ENCODE measurements at places on chromosomes 11 and 22.

GRCh38 chr11:128708660-128709059 lies 14.8 kb downstream of the FLI1 start:
- no peak for DNase-seq

DNA sequence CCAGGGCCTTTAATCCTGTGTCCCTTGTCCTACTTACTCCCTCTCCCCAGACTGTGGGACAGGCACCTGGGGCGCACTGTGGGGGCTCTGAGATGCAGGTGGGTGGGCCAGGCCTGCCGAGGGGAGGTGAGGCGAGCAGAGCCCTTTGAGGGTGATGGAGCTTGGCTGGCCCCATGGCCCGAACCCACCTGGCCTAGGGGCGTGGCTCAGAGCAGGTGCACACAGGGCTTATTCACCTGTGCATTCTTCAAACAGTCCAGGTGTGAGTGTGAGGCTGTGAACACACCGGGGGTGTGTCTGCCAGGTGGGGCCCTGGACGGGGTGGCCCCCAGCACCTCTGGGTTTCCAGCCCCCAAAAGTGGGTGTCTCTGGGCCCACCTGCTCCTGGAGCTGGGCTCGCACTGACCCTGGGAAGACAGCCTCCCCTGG lies 9.0 kb upstream of the MUC5AC start:
- no peak for DNase-seq

GRCh38 chr11:76030968-76031590 lies 175.2 kb downstream of the WNT11 start:
- no peak for DNase-seq

- no peak for DNase-seq
These were observed 952.5 kb downstream of the OPCML start for GRCh38 chr11:132579634-132580327.

GRCh38 chr22:38751422-38752346 lies 4.1 kb downstream of the SUN2 start:
- DNase-seq = peak; percentile 87

- DNase-seq = no peak
These were observed 3.5 kb downstream of the ARRB1 start for GRCh38 chr11:75347781-75348566.

DNA sequence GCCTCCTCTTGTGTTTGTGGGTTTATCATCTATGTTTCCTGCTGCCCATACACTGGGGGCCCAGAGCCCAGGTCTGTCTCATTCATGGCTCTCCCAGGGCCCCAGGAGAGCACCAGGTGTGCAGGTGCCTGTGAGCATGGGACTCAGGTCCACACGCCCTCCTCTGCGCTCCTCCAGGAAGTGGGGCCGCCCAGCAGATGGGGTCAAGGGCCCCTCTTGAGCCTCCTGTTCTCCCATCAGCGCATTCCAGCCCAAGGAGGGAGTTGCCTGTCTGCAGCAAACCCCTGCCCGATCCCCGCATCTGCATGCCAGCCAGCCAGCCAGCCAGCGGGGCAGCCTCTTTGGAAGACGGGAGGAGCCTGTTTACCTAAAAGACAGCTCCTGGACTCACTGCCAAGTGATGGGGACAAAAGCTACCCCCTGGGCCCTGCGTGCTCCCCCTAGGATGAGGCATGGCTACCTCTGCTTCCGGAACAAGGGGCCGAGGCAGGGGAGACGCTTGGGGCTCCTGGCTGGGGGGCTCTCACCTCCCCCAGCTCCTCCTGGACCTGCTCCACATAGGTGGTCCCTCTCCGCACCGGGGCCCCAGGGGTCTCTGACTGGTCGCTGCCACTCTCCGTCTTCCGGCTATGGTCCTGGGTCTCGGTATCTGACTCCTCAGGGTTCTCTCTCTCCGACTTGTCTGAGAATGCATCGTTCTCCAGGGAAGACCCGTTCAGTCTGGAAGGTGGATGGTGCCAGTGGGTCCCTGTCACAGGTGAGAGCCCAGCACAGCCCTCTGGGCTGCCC lies 49.7 kb upstream of the CARS1 start:
- DNase-seq = no peak

GRCh38 chr22:33321466-33321865 lies 263.3 kb upstream of the SYN3 start:
- DNase-seq = no peak

DNA sequence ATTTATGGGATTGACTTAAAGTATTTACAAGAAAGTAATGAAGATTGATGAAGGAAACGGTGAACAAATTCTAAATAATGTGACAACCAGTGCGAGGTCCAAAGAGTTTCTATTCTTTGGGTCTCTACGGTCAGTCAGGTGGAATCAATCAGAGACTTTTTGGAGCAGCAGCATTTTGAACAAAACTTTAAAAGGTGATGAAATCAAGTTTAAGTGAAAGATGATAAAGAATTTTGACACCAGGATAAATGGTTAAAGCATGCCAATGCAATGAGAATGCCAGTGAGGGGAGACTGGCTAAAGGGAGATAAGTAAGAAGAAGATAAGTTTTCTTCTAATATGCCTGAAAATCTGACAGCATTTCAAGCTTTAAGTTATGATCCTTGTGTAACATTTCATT lies 67.9 kb downstream of the DCUN1D5 start:
- no peak for DNase-seq

- DNase-seq = no peak
These were observed 3.2 kb upstream of the KCNE3 start for GRCh38 chr11:74470526-74470925.

DNA sequence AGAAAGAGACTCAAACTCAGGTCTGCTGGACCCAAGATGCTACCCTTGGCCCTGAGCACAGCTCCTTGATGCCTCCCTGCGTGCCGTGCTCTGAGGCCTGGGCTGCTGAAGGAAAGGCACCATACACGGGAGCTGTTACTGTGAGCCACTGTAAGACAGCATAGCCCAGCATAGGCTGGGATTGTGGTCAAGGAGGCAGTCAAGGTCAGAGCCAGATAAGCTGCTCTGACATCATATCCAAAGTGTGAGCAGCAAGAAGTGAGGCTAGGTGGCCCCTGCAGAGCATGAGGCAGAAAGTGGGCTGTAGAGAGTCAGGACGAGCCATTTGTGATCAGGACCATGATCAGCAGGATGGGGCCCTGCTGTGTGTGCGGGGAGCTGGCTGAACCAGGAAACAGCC lies 7.7 kb downstream of the SLC22A8 start:
- DNase-seq = no peak

- DNase-seq = no peak
These were observed 1.5 kb downstream of the TANGO2 start for GRCh38 chr22:20022231-20022977.

DNA sequence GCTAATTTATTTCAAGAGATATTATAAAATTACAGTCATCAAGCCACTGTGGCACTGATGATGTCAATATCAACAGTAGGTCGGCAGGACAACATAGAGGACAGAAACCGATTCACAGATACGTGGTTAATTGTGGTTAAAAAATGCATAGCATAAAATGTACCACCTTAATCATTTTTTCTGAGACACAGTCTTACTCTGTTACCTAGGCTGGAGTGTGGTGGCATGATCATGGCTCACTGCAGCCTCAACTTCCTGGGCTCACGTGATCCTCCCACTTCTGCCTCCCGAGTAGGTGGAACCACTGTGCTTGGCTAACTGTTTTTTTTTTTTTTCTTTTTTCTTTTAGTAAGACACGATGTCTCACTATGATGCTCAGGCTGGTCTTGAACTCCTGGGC lies 21.0 kb upstream of the TOLLIP start:
- no peak for DNase-seq

DNA sequence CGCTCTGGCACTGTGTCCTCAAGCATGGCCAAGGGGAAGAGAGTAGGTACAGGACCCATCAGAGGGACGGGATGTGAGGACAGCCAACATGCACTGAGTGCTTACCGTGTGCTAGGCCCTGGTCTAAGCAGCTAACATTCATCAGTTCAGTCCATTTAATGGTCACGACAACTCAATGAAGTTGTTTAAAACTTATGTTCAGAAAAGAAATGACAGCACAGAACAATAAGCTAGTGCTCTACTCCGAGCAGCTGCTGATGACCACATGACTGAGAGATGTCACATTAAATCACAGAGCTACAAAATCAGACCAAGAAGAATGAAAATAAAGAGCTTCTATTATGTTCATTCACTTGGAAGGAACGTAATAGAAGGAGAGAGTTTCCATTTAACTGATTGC lies 26.3 kb downstream of the PRDM10 start:
- DNase-seq = no peak

DNA sequence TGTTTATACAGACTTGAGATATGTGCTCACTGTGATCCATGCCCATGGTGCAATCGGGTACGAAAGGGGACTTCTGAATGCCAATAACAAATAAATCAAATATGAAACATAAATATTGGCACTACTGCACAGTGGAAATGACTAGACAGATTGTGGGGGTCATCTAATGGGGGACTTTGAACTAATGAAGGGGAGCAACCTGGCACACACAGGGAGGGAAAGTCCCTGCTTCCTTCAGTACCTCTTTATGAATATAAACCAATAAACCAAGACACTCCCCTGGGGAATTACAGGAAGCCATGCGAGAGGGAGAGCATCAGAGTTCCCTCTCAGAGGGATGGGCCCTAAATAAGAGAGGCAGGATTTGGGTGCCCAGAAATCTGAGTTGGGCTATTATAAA lies 21.1 kb downstream of the MIF start:
- no peak for DNase-seq

DNA sequence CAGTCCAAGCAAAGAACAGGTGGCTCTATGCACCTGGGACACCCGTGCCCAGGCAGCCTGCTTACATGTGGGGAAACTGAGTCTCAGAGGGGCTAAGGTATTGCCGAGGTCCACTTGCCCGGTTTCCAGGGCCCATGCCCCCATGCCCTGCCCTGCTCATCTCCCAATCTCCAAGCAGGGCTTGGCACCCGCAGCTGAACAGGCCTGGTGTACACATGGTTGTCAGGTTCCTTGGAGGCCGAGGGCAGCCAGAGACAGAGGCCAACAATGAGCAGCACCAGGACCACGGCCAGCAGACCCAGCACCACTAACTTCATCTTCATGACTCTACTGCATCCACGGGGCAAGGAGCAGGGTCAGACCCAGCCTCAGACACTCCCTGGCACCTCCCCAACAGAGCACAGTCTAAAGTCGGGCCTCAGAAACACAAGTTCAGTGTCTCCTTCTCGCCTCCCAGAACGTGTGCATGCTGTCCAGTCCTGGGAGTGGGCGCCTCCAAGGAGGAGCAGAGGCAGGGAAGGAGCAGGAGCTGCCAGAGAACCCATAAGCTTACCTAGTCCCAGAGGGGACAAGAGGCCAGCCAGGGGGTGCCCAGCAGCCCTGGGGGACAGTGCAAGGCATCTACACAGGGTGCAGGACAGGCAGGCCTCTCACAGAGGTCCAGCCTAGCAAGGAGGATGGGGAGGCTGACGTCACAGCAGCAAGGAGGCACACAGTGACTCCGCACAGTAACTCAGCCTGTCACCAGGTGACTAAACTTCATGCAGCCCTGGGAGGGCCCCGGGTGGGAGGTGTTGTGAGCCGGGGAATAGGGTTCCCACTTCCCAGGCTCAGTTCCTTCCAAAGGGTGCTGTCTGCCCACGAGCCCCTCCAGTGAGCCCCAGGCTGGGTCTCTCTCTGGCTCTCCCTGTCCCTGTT lies 20.2 kb upstream of the RGL4 start:
- DNase-seq = no peak

GRCh38 chr11:34314936-34315335 lies 42.9 kb downstream of the ABTB2 start:
- no peak for DNase-seq

GRCh38 chr22:49678842-49679170 lies 148.9 kb downstream of the BRD1 start:
- DNase-seq = no peak

GRCh38 chr11:87597725-87598124 lies 560.0 kb downstream of the TMEM135 start:
- DNase-seq = no peak

DNA sequence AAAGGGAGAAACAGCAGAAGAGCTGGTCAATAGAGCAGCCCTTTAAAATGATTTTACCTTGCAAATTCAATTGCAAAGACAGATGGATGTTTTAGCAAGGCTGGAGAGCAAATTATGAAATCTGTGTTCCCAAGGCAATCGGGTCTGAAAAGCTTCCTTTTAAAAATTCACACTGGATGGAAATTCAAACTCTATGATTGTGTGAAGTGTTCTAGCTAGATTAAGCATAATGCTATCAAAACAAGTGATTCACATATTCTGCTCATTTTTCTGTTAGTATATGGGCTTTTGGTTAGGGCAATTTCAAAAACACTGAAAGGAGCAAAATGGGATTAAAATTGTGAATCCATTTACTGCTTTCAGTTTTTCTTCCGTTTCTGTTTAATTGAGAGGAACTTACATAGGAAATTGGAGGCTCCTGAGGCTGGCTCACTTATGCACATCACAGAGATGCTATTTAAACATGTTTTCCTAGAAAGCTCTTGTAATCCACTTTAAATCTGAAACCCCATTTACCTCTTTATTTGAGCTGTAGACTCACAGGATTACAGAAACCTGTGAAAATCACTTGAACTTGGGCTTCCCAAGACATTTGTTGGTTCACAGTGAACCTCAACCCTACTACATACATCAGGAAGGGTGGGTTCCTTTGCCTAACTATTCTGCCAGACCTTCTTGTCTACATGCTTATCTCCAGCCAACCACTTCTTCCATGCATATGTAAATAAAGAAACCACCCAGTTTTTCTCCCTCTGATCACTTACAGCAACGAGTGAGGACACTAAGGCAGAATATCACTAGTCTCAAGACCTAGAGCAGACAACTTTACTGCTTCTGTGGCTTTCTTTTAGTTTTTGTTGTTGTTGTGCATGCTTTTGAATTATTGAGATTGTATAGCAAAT lies 201.9 kb upstream of the PITPNB start:
- DNase-seq = no peak

- no peak for DNase-seq
These were observed 4.0 kb downstream of the CCDC90B start for GRCh38 chr11:83282084-83282716.

DNA sequence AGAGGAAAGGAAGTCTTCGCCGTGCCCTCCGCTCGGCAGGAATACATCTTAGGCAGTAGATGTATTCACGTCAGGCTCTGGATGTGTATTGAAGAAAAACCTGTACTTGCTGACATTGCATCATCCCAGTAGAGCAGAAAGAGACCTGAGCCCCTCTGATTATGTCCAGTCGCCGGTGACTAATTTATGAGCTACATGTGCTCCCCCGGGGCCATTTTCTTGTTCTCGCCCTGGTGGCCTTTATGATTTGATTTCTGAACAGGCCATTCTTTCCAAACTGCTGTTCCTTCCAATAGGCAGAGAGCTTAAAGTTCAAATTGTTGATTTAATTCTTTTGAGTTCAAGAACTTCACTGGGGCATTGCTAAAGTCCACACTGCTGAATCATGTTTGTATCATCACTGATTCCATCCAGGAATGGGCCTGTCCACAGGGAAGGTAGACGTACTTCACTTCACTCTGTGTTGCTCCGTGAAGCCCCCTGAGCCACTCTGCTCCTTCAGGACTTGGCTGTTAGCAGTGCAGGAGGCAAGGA lies 137.3 kb upstream of the RASSF10 start:
- no peak for DNase-seq

GRCh38 chr11:35030716-35031213 lies 108.2 kb upstream of the CD44 start:
- DNase-seq = peak; percentile 48

- DNase-seq = no peak
These were observed at the start of gene ANO3 for GRCh38 chr11:26331911-26332571. ANO3 (plus strand) TSS chr11:26332130; CDS start chr11:26332276, 146 bp downstream.
